Renal cortical epithelial cell (primary cell): ENCODE measurements at places on chromosomes 2 and 18. TPM values are rescaled to one million over a fixed set of nuclear protein-coding genes. Genes with fewer than 3 reads are reported as not detected.

DNA sequence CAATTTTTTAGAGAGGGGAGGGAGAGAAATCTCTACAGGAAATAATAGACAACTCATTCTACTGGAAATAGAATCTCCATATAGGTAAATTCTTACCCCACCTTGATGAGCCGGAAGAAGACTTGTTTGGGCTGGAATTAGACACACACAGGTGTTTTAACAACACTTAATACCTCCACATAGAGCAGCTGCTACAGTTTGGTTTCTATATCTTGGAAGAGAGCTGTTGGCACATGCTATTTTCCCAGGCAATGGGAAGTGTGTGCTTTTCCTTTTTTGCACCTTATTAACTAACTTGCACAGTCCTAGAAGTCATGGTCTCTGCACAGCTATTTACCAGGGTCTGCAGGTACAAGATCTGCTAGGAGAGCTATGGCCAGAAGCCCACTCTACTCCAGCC lies 73.7 kb downstream of the SATB2 start:
- no peak for DNase-seq

DNA sequence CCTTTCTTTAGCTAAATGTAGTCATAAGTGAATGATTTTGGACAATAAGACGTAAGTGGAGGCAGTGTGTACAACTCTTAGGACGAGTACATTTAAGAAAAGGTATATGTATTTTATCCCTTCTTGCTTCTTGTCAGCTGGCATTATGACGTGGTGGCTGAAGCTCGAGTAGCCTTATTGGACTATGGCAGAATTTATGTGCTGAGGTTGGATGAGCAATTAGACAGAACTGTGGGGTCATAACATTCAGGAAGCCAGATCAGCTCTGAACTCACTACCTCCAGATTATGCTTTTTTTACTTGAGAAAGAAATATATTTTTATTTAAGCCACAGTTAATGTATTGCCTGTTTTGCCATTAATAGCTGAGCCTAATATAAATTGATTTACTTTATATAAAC lies 661.5 kb downstream of the ERBB4 start:
- DNase-seq: no peak

- no peak for DNase-seq
These were observed 71.0 kb downstream of the TPO start for GRCh38 chr2:1484131-1484884.

DNA sequence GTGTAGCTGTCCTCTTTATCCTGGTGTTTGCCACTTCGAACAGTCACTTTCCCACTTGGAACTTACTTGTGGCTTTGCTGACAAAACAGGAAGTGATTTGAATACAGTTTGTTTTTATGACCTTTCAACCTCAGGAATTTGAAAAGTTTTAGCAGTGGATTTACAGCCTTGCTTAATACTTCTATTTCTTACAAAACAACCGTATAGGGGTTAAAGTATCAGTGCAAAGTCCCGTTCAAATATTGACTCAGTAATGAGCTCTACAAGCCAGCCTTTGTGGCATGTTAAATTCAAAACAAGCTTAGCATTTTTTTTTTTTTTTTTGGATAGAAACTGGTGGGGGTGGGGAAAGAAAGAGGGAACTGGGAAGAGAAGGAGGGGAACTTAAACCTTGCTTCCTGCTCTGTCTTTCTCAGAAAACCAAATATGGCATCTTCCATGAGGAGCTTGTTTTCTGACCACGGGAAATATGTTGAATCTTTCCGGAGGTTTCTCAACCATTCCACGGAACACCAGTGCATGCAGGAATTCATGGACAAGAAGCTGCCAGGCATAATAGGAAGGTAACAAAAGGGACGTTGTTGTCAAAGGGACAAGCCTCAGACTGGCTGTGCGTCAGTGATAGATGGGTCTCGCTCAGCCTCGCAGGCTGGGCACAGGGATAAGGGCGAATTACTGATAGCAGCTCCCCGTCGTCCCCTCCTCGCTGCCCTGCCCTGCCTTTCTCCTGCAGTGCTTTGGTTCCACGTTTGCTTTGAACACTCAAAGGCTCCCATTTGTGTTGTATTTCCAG lies at the start of gene HNMT:
TSS of gene HNMT (plus strand) at position 408 of the 793 bp plus-strand sequence. CDS start at position 427, 19 bp downstream.
- DNase-seq: peak; percentile 98

The SCRN3 gene
- total RNA-seq: 26.7 and 42.4 TPM in 2 replicates

DNA sequence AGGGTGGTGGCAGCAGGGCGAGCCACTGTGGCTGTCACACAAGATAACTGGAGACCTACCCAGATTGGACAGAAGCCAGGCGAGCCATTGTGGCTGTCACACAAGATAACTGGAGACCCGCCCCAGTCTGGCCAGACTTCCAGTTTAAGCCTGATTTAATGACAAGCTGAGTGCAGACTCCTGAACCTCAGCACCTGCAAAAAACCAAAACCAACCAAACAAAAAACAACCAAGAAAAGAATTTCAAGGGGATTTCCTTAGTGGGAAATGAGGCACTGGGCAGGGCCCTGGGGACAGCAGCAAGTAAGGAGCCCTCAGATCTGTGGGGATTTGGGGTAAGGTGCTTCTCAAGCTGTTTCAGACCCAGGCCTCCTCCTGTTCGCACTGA lies 95.2 kb upstream of the BOD1L2 start:
- no peak for DNase-seq

The STPG4 gene
- 0.20 and 0.52 TPM in 2 replicates for total RNA-seq

The EMILIN1 gene
- total RNA-seq: 0.30 and 0.69 TPM in 2 replicates
